ENCODE measurements at places on chromosomes 13 and 19.

DNA sequence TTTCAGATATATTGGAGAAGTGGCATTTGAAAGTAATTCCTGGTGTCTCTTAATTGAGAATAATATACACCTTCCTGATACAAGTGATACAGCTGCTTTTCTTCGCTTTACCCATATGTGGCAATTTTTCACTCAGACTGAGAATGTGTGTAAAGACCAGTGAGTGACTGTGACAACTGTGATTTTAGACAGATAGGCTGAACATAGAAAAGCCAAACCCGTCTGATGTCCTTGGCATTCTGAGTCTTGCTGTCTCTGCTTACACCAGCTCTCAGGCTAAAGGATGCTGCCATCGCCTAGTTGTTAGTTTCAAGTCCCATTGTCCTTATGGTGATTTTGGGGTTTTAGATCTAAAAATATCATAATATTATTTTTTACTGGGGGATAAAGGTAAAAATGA is 492.6 kb downstream of the RFC3 start:
- DNase-seq, result no peak

GRCh38 chr19:11963566-11964355 is 1.1 kb upstream of the ZNF763 start:
- peak; percentile 58 for DNase-seq

- DNase-seq, result no peak
Measured at GRCh38 chr19:3178973-3179738, 587 bp downstream of the S1PR4 start.

- DNase-seq, result no peak
Measured at GRCh38 chr19:33414667-33415605, 41.4 kb downstream of the CEBPG start.

DNA sequence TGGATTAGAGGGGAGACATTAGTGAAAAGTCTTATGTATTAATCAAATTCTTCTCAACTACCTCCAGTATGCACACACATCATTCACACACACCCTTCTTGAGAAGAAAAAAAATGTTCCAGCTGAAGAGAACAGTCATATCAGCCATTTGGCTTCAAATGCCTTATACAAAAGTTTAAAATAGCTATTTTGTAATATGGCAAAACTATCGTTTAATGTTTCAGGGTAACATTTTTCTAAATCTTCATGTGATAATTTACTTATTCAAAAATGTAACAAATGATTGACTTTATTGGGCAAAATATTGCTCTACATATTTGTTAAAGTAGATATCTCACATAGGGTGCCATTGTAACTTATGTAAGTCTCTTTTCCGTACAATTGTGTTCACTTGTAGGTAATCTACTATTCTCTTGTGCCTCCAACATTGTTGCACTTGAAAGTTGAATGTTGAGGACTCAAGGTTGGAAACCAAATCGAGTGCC is 13.6 kb downstream of the ZIC2 start:
- DNase-seq, result no peak

GRCh38 chr19:1787116-1787515 is 25.0 kb downstream of the ATP8B3 start:
- no peak for DNase-seq

DNA sequence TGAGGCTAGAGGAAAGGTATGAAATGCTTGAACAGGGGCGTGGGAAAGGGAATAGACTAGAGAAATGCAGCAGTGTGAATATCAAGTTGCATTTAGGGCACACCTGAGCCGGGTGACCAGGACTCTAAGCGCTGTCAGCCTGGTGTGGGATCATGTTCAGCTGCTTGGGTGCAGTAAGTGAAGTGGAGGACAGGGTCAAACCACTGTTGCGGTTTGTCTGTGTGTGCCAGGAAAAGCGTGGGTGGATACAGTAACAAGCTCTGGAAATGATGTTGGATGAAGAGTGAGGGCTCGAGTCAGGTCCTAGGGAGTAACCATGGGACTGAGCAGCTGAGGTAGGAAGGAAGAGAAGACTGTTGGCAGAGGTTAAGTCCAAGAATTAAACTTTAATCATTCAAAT is 15.8 kb downstream of the DGKH start:
- no peak for DNase-seq

DNA sequence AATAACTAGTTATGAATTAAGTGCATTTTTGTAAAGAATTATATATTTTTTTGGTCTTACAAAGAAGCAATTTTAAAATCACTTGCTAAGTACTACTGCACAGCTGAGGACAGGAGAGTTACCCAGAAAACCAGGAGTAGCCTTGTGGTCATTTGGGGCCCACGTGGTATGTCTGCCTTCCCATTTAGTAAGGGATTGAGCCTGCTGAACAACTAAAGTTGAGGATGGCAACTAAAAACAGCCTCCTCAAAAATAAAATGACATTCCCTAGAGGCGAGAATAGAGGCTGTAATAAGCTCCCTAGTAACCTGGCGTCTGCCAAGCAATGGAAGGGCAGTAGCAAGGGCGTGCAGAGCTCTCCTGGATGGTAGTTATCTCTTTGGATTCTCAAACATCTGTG is 36.3 kb downstream of the DOCK9 start:
- DNase-seq, result no peak

GRCh38 chr13:99354371-99354951 is 47.3 kb upstream of the GPR183 start:
- DNase-seq, result no peak

DNA sequence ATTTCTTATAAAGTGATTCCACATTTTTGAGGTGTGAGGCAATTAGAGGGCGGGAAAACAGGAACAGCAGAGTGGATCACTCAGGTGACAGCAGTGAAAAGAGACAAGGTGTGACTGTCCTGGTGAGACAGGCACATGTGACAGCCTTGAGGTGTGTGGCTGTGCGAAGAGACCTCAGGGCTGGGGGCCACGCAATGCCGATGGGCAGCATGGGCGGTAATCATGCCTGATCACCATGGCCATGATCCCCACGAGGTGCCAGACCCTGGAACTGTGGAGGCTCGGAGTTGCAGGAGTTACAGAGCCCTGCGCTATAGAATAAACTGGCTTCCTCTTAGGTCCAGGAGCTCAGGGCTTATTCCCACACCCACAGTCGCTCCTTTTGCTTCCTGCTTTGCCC is 2.0 kb downstream of the SPACA6 start:
- no peak for DNase-seq

DNA sequence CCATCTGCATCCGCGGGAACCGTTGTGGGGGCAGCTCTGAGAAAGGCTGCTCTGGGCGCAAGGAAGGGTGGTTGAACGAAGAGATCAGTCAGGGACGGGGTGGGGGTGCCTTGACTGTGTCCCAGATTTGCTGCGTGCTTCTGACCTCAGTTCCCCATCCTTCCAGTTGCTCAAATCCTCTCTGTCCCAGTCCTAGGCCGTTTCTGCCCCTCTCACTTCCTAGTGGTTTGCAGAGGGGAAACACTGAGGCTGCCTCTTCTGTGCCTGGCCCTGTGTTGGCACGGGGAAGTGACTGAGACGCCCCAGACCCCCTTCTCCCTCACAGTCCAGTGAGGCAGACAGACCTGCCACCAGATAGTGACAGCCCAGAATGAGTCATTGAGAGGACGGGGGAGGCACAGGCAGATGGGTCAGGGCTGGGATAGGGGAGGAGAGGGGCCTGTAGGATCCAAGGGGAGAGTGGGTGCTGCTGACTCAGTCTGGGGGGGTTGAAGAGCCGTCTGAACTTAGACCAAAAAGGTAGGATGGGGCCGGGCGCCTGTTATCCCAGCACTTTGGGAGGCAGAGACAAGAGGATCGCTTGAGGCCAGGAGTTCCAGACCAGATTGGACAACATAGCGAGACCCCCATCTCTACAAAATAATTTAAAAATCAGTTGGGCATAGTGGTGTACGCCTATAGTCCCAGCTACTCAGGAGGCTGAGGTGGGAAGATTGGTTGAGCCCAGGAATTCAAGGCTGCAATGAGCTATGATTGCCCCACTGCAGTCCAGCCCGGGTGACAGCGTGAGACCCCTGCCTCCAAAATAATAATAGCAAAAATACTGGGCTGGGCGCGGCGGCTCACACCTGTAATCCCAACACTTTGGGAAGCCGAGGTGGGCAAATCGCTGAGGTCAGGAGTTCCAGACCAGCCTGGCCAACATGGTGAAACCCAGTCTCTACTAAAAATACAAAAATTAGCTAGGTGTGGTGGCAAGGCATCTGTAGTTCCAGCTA is 26.5 kb downstream of the NUMBL start:
- no peak for DNase-seq

- no peak for DNase-seq
Measured at GRCh38 chr13:25453850-25454365, 82.1 kb downstream of the ATP8A2 start.
